ENCODE measurements at places on chromosomes 7 and 10. TPM values are rescaled to one million over a fixed set of nuclear protein-coding genes. Genes with fewer than 3 reads are reported as not detected.

PVRIG gene
- total RNA-seq: not detected

KCNK18 gene
- not detected for total RNA-seq

GATAD1 gene
- total RNA-seq: 15.9 TPM

ANXA8L1 gene
- 183 TPM for total RNA-seq

TDRD1 gene
- 1.4 TPM for total RNA-seq

AUTS2 gene
- 8.7 TPM for total RNA-seq

CHAT gene
- total RNA-seq: not detected

All from tracheal epithelial cell (primary cell).